ENCODE measurements at places on chromosomes 3 and 15. TPM values are rescaled to one million over a fixed set of nuclear protein-coding genes. Genes with fewer than 3 reads are reported as not detected.
A peak's percentile ranks its signal among the peaks of the same experiment; 100 is the strongest.

DNA sequence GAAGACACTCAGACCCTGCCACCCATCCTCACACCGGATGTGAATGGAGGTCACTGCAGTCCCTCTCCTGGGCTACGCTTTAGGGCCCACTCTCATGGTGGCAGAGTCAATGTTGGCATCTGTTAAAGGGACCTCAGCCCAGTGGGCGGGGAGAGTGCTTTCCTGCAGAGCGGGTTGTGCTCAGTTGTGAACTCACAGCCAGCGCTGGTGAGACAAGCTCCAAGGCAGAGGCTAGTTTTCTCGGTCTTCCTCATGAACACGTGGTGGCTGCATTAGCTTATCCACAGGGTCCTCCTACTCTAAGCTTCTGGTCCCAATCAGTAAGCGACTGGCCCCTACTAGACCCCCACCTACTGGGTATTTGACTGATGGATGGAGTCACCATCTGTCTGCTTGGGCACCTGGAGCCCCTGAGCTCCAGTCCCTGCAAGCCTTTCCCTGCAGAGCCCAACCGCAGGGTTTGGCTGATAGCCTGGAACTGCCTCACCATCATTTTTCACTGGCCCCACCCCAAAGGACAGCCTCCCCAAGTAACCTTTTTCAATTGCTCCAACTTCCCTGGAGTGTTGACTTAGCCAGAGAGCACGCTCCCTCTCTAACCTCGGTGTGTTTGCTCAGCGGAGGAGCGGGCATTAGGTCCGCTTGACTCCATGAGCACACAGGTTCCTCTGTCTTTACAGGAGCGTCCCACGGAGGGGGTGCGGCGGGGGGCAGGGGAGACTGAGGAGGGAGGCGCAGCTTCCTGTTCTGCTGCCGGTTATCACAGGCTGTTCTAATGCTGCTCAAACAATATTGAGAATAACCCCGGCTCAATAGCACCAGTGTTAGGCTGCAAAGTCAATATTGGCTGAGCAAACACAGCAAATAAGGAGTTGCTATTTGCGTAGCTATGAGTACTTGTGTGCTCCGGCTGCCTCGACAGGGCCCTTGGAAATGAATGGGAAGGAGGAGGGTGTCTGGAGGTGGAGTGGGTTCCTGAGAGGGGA lies 141.7 kb downstream of the RPLP1 start:
- DNase-seq, result peak; percentile 45
- H3K27ac ChIP-seq, result peak overlapping the region; percentile 98
- H3K27me3 ChIP-seq, result no peaks in the 10 kb centered on the region
- H3K4me1 ChIP-seq, result peaks cover 17% of the 10 kb centered on the region
- H3K36me3 ChIP-seq, result no peaks in the 10 kb centered on the region

- H3K27me3 ChIP-seq, result no peaks in the 10 kb centered on the region
- no peak for DNase-seq
- no peaks in the 10 kb centered on the region for H3K36me3 ChIP-seq
- no peaks in the 10 kb centered on the region for H3K4me1 ChIP-seq
- no peak overlapping the region for H3K27ac ChIP-seq
Observed at GRCh38 chr15:97171556-97171955, 788.9 kb upstream of the ARRDC4 start.

DNA sequence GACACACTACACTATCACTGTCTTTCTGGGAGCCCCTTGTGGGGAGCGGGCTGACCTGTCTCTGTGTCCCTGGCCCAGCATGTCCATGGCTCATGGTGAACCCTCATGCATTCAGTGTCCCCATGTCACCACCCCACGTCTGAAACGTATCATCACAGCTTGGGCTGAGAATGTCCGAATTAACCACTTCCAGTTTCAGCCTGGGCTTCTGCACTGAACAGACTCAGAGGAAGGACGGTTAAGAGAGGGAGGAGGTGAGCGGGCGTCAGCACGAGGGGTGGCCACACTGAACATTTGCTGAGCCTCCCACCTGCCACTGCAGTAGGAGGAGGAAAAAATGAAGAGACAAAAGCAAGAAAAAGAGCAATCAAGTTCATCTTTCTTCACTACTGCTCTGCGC lies 30.5 kb downstream of the ATP2B2 start:
- H3K27ac ChIP-seq, result no peak overlapping the region
- no peaks in the 10 kb centered on the region for H3K4me1 ChIP-seq
- H3K27me3 ChIP-seq, result no peaks in the 10 kb centered on the region

GRCh38 chr15:41888662-41889253 lies 5.1 kb downstream of the SPTBN5 start:
- peaks cover 3% of the 10 kb centered on the region for H3K4me1 ChIP-seq
- no peak overlapping the region for H3K4me3 ChIP-seq
- H3K27me3 ChIP-seq, result no peaks in the 10 kb centered on the region
- no peak for DNase-seq
- H3K36me3 ChIP-seq, result no peaks in the 10 kb centered on the region

DNA sequence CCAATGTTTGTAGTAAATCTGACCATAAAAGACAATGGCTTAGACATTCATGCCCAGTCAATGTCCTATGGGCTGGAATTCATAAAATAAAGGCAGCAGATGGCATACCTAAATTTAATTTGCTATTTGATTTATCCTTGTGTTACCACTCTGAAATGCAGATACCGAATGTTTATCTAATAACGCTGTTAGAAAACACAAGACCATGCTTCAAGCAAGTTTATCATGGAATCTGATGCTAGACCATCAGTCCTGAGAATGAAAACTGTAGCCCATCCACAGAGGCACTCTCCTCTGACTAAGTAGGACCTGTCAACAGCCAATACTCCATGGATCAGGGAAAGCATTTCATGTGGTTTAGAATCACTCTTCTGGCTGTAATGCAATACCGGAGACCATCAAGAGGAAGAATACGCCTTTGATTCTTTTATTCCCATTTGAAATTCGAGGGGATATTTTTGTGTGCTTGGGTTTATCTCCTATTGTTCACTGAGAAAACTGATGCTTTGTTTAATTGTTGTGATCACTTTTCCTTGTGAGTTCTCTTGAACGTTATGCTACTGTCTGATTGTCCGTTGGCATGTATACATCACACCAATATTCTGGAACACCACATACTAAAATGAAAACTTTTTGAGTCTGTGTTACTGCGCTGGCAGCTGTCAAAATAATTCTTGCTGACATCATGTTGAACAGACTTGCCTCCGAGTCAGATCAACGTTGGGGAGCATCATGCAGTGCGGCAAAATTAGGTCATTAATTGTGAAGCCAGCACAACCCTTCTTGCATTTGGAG lies 12.1 kb upstream of the CPB1 start:
- no peak overlapping the region for H3K4me3 ChIP-seq
- no peaks in the 10 kb centered on the region for H3K27me3 ChIP-seq
- H3K4me1 ChIP-seq, result no peaks in the 10 kb centered on the region
- H3K27ac ChIP-seq, result no peak overlapping the region
- DNase-seq, result no peak

DNA sequence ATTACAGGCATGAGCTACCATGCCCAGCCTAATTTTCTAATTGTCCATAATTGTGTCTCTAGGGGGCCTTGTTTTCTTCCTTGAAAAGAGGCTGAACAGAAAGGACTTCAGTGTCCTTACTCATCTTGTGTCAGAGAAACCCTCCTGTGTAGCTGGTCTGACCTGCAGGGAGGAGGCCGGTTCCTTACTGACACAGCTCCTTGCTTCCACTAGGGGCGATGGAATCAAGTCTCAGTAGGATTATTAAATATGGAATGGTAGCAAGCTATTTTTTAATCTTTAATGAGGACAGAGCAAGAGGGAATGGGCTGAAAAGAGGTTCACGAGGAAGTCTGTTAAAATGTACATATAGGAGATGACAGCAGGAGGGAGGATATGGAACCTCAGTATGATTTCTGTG lies 8.6 kb downstream of the LPCAT4 start:
- no peaks in the 10 kb centered on the region for H3K27me3 ChIP-seq
- no peak overlapping the region for H3K27ac ChIP-seq
- peaks cover 19% of the 10 kb centered on the region for H3K36me3 ChIP-seq
- H3K4me3 ChIP-seq, result no peak overlapping the region

DNA sequence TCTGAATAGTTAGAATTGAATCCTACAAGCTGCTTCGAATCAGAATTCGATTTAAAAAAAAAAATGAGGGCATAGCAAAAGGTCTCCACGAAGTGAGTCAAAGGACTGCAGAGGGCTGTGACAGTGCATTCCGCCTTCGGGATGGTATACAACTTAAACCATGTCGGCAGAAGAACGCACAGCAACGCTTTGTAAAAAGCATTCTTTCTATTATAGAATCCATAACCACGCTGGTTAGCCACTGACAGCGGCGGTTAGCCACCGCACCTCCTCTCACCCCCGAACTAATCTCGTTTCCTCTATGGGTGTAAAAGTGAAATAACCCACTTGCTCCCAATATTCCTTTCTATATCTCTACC lies 664 bp upstream of the PIK3CA start:
- peak overlapping the region; percentile 96 for H3K4me3 ChIP-seq
- H3K36me3 ChIP-seq, result no peaks in the 10 kb centered on the region
- no peaks in the 10 kb centered on the region for H3K27me3 ChIP-seq
- H3K27ac ChIP-seq, result peak overlapping the region; percentile 96
- peaks cover 27% of the 10 kb centered on the region for H3K4me1 ChIP-seq

GRCh38 chr3:155323063-155323666 lies 29.7 kb upstream of the STRIT1 start:
- H3K27me3 ChIP-seq, result no peaks in the 10 kb centered on the region
- H3K36me3 ChIP-seq, result no peaks in the 10 kb centered on the region
- DNase-seq, result no peak
- no peak overlapping the region for H3K4me3 ChIP-seq
- no peak overlapping the region for H3K27ac ChIP-seq

DNA sequence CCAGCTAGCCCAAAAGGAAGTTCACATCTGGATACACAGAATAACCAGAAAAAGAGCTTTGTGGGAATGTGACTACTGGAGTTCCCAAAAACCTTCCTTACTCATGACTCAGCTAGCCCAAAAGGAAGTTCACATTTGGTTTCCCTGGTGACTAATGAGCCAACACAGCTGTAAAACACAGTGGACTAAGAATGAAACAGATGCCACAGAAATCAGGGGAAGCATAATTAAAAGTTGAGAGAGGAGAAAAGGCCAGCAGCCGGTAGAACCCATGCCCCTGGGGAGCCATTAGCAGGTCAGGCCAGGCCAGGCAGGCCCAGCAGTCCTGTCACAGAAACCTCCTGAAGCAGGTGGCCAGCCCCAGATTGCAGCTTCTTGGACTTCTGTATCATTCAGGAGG lies 130.3 kb downstream of the GHSR start:
- H3K4me3 ChIP-seq, result peak overlapping the region; percentile 39
- H3K4me1 ChIP-seq, result peaks cover 71% of the 10 kb centered on the region
- H3K27me3 ChIP-seq, result no peaks in the 10 kb centered on the region

- no peaks in the 10 kb centered on the region for H3K27me3 ChIP-seq
- no peak overlapping the region for H3K4me3 ChIP-seq
- DNase-seq, result no peak
- H3K27ac ChIP-seq, result peak overlapping the region; percentile 87
- peaks cover 63% of the 10 kb centered on the region for H3K4me1 ChIP-seq
Observed at GRCh38 chr3:37492977-37493471, 318.6 kb upstream of the LRRFIP2 start.

DNA sequence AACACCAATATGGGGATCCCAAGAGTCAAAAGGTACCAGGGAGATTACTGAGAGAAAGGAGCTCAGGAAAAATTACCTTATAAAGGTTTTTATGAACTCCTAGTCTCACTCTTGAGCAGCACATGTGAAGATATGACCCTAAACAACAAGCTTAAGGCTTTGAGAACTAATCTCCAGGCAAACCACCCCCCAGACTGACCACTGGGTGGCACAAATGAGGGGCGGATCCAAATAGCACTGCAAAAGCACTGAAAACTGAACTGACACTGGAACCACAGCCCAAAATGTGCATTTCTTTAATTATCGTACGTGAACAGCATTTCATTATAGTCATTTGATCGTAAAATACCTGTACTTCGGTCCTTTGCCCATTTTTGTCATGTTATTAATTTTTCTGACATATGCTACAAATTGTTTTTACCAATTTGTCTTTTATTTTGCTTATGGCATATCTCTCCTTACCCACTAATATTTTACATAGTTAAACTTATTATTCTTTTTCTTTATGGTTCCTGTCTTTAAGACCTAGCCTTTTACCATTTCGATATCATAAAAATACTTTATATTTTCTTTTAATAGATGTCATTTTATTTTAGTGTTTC lies 31.5 kb upstream of the TFDP2 start:
- H3K4me1 ChIP-seq, result no peaks in the 10 kb centered on the region
- no peak for DNase-seq
- peaks cover 24% of the 10 kb centered on the region for H3K36me3 ChIP-seq
- no peak overlapping the region for H3K27ac ChIP-seq

GRCh38 chr15:67202991-67203390 lies 51.5 kb downstream of the AAGAB start:
- no peaks in the 10 kb centered on the region for H3K36me3 ChIP-seq
- DNase-seq, result no peak
- H3K4me3 ChIP-seq, result no peak overlapping the region
- H3K27me3 ChIP-seq, result no peaks in the 10 kb centered on the region
- H3K27ac ChIP-seq, result no peak overlapping the region

- peaks cover 20% of the 10 kb centered on the region for H3K36me3 ChIP-seq
- H3K27me3 ChIP-seq, result no peaks in the 10 kb centered on the region
- H3K27ac ChIP-seq, result no peak overlapping the region
- DNase-seq, result no peak
- no peak overlapping the region for H3K4me3 ChIP-seq
Observed at GRCh38 chr3:11350374-11350773, 78.2 kb downstream of the ATG7 start.

GRCh38 chr3:127816783-127817405 lies 5.4 kb downstream of the MGLL start:
- H3K4me3 ChIP-seq, result no peak overlapping the region
- DNase-seq, result no peak
- no peak overlapping the region for H3K27ac ChIP-seq
- H3K27me3 ChIP-seq, result no peaks in the 10 kb centered on the region
- H3K36me3 ChIP-seq, result no peaks in the 10 kb centered on the region
- peaks cover 44% of the 10 kb centered on the region for H3K4me1 ChIP-seq

GRCh38 chr3:144369129-144369879 lies 397.7 kb downstream of the DIPK2A start:
- no peaks in the 10 kb centered on the region for H3K36me3 ChIP-seq
- no peak overlapping the region for H3K4me3 ChIP-seq
- no peak for DNase-seq

- no peak for DNase-seq
- no peaks in the 10 kb centered on the region for H3K36me3 ChIP-seq
- no peaks in the 10 kb centered on the region for H3K4me1 ChIP-seq
- no peak overlapping the region for H3K4me3 ChIP-seq
Observed at GRCh38 chr3:78724859-78725258, 1042.9 kb downstream of the ROBO1 start.

DNA sequence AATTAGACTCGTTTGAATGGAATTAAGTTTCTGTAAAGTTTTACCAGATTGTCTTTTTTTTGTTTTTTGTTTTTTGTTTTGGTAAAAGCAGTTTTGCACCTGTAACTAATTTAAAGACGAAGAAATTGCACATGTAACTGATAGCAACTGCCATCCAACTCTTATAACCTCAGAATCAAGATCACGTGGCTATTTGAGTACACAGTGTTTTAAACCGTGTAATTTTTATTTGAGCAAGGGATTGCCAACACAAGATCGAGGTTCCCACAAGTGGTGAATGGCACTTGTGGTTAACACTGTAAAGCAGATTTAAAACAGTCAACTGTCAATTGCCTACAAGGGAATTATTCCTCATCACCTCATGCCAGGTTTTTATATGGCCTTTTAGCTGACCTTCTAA lies 67.3 kb downstream of the PPARG start:
- no peaks in the 10 kb centered on the region for H3K27me3 ChIP-seq
- DNase-seq, result no peak
- H3K4me3 ChIP-seq, result no peak overlapping the region
- H3K36me3 ChIP-seq, result no peaks in the 10 kb centered on the region

The SNTN gene
- not detected for total RNA-seq

The DAZL gene
- total RNA-seq, result not detected

The C3orf62 gene
- 5.4 TPM for total RNA-seq

The RFT1 gene
- total RNA-seq, result 7.0 TPM

The SLC22A14 gene
- not detected for total RNA-seq

The NLGN1 gene
- total RNA-seq, result 17.8 TPM

The FOXL2NB gene
- not detected for total RNA-seq

The PLXND1 gene
- total RNA-seq, result 207 TPM

Data from thoracic aorta (tissue), 2 donors.